ENCODE measurements at places on chromosomes 6 and 20.
A peak's percentile ranks its signal among the peaks of the same experiment; 100 is the strongest.

DNA sequence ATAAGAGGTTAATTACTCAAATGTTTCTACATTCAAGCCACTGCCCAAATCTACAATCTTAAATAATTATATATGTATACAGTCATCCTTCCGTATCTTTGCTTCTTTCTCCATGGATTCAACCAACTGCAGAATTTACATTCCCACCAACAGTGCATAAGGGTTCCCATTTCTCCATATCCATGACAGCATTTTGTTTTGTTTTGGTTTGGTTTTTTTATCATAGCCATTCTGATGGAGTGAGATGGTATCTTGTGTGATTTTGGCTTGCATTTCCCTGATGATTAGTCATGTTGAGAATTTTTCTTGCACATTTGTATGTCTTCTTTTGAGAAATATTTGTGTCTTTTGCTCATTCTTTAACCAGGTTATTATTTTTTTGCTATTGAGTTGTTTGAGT is 198.5 kb downstream of the C6orf118 start:
- peaks cover 14% of the 10 kb centered on the region for H3K4me1 ChIP-seq
- no peaks in the 10 kb centered on the region for H3K36me3 ChIP-seq
- DNase-seq = peak; percentile 60
- no peak overlapping the region for H3K27ac ChIP-seq
- no peak overlapping the region for H3K4me3 ChIP-seq
- H3K27me3 ChIP-seq = no peaks in the 10 kb centered on the region

GRCh38 chr6:17281100-17281496 is at the start of gene RBM24:
Gene RBM24, plus strand, starts transcription at chr6:17281361. Its CDS starts 221 bp downstream, at chr6:17281582.
- peak; percentile 92 for DNase-seq
- peak within 1 kb of the TSS; percentile 80 for H3K4me3 ChIP-seq
- H3K27me3 ChIP-seq = no peaks in the 10 kb centered on the region
- H3K36me3 ChIP-seq = no peaks in the 10 kb centered on the region
- H3K4me1 ChIP-seq = peaks cover 24% of the 10 kb centered on the region

GRCh38 chr20:48293671-48294070 is 508.4 kb upstream of the SULF2 start:
- H3K4me3 ChIP-seq = no peak overlapping the region
- H3K36me3 ChIP-seq = no peaks in the 10 kb centered on the region
- peaks cover 19% of the 10 kb centered on the region for H3K27me3 ChIP-seq
- peaks cover 35% of the 10 kb centered on the region for H3K4me1 ChIP-seq
- no peak for DNase-seq

DNA sequence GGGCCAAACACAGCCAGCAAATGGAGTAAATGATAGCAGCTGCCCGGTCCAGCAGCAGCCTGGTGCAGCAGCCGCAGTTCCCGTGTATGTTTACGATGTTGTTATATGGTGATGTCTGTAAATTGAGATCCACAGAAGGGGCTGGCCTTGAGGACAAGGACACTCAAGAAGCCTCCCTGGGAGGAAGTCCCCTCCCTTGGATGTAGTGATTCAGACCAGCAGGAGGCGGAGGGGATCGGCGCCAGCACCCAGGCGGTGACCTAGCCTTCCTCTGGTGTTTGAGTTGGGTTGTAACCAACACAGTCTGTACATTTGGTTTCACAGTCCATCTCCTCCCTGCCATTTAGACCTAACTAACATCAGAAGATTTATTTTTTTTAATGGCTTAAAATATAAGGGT is 187.8 kb downstream of the SYNDIG1 start:
- no peak overlapping the region for H3K4me3 ChIP-seq
- H3K27me3 ChIP-seq = no peaks in the 10 kb centered on the region
- peak overlapping the region; percentile 25 for H3K27ac ChIP-seq
- DNase-seq = peak; percentile 95
- H3K4me1 ChIP-seq = peaks cover 34% of the 10 kb centered on the region

DNA sequence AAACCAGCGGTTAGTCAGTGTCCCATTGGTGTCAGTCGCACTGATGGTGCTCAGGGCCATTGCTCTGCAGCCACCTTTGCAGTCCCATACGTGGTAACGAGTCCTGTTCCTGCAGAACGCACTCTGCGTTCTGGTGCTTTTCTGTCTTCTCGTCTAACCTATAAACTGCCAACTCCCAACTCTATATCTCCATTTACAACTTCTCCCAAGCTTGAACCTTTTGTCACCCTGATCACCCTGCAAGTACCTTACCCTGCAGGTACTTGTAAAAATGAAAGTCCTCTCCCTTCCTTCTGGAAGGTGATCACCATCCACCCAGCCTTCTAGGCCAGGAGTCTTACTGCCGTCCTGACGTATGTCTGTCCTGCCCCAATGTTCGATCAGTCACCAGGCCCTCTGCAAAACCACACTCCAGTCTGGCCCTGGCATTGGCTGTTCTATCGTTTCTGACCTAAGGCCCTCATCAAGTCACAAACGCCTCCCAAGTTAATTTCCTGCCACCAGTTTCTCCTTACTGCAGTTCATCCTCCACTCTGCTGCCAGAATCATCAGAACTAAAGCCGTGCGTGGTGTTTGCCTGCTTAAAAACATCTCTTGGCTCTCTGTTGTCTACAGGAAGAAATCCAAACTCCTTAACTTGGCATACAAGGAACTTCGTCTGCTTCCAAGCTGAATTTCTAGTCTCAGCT is 7.9 kb downstream of the RREB1 start:
- no peak overlapping the region for H3K4me3 ChIP-seq
- no peaks in the 10 kb centered on the region for H3K36me3 ChIP-seq
- peak; percentile 55 for DNase-seq
- H3K27me3 ChIP-seq = no peaks in the 10 kb centered on the region
- peak overlapping the region; percentile 20 for H3K27ac ChIP-seq

DNA sequence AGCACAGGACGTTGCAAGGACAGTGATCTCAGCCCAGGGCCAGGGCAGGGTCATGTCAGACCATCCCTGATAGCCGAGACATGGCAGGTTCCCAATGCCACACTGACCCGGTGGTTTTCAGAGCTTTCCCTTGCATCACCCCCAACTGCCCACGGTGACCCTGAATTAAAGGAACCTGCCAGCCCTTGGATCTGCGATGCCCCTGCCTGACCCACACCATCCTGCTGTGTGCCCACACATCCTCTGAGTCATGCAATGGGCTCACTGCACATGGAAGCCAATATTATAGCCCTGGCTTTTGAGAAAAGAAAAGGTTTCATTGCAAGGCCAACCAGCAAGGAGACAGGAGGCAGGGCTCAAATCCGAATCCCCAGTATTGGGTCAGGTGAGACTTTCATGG is 132.6 kb upstream of the CST7 start:
- no peaks in the 10 kb centered on the region for H3K4me1 ChIP-seq
- H3K4me3 ChIP-seq = no peak overlapping the region
- no peak overlapping the region for H3K27ac ChIP-seq
- no peaks in the 10 kb centered on the region for H3K27me3 ChIP-seq
- H3K36me3 ChIP-seq = no peaks in the 10 kb centered on the region

- no peak overlapping the region for H3K27ac ChIP-seq
- peaks cover 6% of the 10 kb centered on the region for H3K4me1 ChIP-seq
- DNase-seq = no peak
- H3K36me3 ChIP-seq = no peaks in the 10 kb centered on the region
- no peaks in the 10 kb centered on the region for H3K27me3 ChIP-seq
These were observed 25.1 kb upstream of the ENPP1 start for GRCh38 chr6:131782764-131783163.

DNA sequence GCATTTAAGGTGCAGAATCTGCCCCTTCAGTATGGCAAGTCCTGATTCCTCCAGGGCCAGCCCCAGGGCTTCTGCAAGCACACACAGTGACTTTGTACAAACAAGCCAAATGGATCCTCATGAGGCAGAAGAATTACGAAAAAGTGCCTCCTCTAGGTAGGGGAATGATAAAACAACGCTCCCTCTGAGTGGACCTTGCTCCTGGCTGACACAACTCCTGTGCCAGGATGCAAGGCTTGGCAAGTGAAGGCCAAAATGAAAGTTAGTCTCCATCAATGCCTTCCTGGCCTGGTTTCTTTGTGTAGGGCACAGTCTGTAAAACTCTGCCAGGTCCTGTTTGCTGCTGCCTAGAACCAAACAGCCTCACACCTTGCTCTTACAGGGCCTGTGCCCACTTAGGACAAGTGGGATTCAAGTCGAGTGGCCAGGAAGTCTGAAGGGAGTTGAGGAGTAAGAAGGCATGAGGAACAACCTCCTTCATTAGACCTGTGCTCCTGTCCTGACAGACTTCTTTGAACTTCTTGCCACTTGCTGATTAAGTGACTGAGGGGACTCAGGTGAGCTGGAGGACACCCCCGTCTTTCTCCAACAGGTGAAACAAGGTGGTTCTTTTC is 417.1 kb downstream of the CDC5L start:
- no peak for DNase-seq
- no peak overlapping the region for H3K4me3 ChIP-seq
- H3K36me3 ChIP-seq = no peaks in the 10 kb centered on the region

Measured in osteoblast (primary cell).